ENCODE measurements at places on chromosomes 16 and 17. TPM values are rescaled to one million over a fixed set of nuclear protein-coding genes. Genes with fewer than 3 reads are reported as not detected.

Gene FAM83G
- 16.2 TPM for total RNA-seq

Gene CHST4
- not detected for total RNA-seq

Gene PARD6A
- total RNA-seq, result 0.16 TPM

Gene PLEKHG4
- 23.2 TPM for total RNA-seq

Gene BIRC5
- total RNA-seq, result 20.0 TPM

Gene PRAC2
- total RNA-seq, result not detected

Gene VASN
- total RNA-seq, result 94.0 TPM
